Fibroblast of upper back skin (primary cell): ENCODE measurements at places on chromosomes 6 and 20.
A peak's percentile ranks its signal among the peaks of the same experiment; 100 is the strongest.

- no peak for DNase-seq
Measured at GRCh38 chr20:46893877-46894578, 615 bp upstream of the EYA2 start.

DNA sequence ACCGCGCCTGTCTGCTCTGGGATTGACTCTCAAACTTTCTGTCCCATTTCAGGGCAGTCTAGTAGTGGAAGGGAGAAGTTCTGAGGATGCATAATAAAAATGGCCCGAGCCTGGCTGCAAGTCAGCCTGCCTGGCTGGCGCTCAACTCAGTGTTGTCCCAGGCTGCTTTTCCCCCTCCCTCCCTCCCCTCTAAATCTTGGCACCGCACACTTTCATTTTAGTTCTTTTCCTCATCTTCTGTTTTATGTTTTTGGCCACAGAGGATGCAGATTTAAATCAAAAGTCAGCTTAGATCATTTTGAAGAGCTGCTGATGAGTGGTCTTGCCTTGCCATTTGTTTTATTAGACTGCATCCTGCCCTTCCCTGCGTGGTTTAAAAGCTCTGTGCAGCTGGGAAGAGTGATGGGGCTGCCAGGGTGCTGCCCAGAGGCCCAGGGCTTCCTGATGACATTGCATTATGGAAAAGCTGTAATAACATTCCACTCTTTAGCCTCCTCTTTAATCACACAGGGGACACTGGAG is 6.5 kb upstream of the UQCC2 start:
- peak; percentile 18 for DNase-seq

DNA sequence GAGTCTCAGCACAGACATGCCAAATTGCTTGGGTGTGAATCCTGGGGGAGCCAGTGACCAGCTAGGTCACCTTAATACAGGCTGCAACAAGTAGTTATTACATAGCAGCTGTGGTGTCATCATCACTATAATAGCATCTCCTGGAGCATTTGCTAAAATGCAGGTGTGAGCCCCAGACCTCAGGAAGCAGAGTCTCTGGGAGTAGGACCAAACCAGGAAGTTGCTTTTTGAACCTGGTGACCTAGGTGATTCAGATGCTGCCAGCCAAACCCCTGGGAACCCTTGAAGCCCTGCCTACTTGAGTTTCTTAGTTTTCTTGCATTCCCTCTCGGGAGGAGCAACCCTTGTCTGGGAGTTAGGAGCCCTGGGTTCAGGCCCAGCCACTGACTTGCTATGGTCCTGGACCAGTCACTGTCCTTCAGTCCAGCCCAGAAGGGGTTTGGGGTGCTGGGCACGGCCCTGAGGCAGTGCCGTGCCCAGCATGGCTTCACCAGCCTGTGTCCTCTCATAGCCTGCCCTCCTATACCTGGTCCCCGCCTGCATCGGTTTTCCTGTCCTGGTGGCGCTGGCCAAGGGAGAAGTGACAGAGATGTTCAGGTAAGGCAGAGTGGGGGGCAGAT is 39.3 kb upstream of the ID1 start:
- no peak for DNase-seq

GRCh38 chr6:137792160-137793033 is 74.7 kb upstream of the TNFAIP3 start:
- DNase-seq: no peak

DNA sequence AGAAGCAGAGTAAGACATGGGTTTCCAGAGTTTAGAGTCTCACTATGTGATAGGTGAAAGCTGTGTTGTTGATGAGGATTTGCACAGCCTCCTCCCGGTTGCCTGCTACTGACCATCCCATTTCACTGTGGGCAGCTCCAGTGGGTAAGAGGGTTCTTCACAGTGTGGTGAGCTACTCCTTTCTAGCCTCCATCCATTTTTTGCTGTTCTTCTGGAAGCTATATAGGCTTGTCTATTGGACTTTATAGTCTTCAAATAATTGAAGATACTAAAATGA is 13.4 kb downstream of the UST start:
- DNase-seq: no peak

DNA sequence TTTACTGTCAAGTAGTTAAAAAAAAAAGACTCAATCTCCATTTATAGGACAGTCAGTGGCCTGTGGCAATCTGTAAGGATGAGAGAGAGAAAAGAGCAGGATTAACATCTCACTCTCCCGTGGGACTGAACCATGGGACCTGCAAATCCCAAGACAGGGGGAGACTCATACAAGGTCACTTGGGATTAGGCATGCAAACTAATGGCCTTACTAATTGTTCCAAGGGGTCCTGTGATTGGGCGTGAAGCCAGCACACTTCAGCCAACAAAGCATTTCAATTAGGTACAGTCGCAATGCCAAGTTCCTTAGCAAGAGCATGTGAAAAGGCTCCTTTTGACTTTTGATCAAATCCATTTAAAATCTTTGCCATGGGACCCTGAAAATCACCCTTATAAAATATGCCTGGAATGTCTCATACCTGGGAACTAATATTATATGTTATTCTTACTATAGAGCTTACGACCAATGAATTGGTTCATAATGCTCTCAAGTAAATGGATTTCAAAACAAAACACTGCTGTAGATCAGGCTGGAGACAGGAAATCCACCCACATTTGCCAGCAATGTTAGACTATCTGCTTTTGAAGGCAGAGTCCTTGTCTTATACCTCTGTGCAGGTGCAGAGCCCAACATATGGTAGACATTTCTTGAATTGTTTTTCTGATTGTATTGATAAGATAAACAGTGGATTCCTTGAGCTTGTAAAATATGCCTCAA is 412.5 kb downstream of the GJA1 start:
- DNase-seq: no peak

DNA sequence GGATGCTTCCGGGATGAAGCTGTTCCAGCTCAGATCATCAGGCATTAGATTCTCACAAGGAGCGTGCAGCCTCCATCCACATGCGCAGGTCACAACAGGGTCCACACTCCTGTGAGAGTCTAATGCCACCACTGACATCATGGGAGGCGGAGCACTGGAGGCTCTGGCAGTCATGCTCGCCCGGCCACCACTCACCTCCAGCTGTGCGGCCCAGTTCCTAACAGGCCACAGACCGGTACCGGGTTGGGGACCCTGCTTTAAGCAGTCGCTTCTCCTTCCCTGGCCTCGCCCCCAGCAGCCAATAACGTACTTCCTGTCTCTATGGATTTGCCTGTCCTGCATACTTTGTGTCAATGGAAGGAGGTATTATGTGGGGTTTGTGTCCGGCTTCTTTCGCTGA is 236.8 kb downstream of the TAF4 start:
- DNase-seq: no peak

DNA sequence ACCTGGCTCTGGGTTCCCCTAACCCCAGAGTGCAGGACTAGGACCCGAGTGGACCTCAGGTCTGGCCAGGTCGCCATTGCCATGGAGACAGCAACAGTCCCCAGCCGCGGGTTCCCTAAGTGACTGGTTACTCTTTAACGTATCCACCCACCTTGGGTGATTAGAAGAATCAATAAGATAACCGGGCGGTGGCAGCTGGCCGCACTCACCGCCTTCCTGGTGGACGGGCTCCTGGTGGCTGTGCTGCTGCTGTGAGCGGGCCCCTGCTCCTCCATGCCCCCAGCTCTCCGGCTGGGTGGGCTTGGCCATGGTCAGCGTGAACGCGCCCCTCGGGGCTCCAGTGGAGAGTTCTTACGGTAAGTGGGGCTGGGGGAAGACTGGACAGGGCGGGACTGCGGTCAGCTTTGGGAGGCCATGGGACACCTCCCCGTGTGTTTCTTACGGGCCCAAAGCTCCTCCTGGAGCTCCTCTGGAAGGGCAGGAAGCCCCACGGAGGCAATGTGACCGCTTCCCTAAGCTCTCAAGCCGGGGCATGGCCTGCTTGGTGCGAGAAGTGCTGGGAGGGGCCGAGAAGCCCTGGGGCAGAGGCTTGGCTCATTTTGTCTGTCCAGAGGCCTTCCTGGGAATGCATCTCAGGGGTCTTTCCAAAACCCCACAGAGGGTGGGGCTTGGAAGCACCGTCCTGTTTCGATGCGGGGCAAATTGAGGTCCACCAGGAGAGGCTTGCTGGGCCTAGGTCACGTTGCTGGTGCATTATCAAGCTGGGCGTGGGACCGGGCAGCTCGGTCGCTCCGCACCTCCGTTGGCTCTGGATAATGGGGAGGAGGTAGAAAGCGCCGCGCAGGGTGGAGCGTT is at the start of gene HNF4A:
Gene HNF4A (plus strand): TSS at position 202 of the 855 bp plus-strand sequence. CDS start 106 bp downstream, at position 308.
- DNase-seq: no peak

DNA sequence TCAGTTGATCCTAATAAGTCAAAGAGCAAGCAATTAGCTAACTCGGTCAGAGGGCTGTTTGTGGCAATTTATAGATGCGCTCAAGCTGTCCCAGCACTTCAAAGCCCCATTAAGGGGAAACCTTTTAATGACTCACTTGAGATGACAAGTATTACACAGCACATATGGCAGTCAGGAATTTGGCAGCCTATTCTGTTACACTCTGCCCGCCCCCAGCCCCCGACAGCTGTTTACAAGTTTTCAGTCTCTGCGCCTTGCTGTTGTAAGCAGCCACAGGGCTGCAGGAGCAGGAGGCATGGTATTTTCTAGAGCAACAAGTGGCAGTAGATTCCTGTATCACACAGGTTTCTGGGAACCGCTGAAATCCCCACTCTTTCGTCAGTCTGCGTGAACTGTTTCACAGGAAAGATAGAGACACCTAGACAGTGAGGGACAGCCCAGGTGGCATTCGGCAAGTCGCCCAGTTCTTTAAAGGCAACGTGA is 263.0 kb downstream of the FOXC1 start:
- DNase-seq: peak; percentile 58

- peak; percentile 22 for DNase-seq
Measured at GRCh38 chr6:25389471-25389870, 110.3 kb downstream of the CARMIL1 start.

DNA sequence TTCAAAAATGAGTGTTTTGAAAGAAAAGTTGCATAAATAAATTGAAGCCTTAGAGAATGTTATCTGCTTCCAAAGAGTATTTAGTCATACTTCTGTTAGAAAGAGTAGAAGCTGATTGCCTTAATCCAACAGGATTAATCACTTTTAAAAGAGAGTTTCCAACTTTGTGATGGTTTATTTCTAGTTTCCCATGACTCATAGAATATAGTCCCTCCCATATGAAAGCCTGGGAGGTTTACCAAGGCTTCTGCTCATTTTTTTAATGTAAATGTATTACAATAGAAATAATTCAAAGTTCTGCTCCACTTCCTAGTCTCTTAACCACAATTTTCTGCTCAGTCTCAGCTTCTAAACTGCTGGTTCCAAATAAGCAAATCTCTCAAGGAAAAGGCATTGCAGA is 118.0 kb upstream of the IRAK1BP1 start:
- DNase-seq: peak; percentile 67

GRCh38 chr6:31680226-31681134 is at the start of gene LY6G5C:
Gene LY6G5C (minus strand): TSS chr6:31681067. CDS start chr6:31680373, 694 bp downstream.
- DNase-seq: peak; percentile 81

DNA sequence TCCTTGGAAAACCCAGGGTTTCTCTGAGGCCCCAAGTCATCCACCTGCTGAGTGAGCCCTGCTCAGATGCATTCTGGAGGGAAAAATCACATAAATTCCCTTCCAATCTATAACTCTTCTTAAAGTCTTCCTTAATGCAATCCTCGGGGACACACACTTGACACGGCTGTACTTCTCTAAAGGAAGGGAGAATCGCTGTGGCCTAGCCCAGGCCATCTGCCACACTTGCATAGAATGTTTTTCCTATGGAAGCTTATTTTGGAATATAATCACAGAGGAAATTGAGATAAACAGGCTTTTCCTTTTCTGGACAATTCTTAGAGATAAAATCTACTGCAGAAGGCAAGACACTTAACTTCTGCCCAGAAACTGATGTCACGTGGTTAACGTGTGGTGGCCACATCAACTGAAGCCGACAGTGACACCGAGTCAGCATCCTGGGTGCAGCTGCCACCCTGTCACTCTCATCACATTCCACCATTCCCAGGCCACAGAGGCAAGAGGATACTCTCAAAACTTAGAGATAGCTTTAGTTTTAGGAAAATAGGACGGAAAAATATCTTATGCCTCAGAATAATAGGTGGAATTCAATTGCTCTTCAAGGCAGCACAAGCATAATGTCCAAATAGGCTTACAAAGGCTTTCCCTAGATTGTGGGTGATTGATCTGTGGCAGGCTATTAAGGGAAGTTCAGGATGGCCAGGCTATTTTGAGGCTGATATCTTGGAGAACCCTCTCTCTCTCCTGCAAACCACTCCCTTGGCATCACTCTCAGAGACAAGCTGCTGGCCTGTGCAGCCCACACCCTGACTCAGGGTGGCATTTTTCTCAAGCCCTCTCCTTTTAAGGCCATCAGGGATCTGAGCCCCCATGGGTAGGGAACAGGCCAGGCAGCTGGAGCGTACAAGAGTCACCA is 29.6 kb downstream of the PSMB1 start:
- DNase-seq: no peak

DNA sequence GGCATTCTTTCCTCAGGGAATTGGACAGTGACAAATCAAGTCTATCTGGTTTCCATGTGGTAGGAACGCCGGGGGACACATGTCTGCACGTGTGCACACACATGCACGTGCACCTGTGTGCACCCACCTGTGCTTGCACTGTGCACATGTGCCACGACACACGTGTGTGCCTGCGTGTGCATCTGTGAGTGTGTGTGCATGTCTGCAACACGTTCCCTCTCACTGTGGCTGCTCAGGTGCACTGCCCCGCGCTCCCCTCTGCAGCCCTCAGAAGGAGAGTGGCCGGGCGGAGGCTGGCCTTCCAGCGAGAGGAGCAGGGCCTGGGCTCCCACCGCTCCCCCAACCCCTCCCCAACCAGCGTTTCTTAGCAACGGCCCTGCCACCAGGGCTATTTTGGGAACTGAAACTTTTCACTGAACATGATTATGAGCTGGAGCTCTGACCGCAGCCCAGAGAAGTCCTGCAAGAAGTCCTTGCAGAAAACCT is 147.8 kb downstream of the PHACTR3 start:
- no peak for DNase-seq

- DNase-seq: peak; percentile 63
Measured at GRCh38 chr20:8721098-8721497, 347.8 kb upstream of the PLCB4 start.

GRCh38 chr6:109867009-109867969 is 110.8 kb upstream of the GPR6 start:
- no peak for DNase-seq

- no peak for DNase-seq
Measured at GRCh38 chr20:45346851-45347250, 1.4 kb downstream of the SDC4 start.

DNA sequence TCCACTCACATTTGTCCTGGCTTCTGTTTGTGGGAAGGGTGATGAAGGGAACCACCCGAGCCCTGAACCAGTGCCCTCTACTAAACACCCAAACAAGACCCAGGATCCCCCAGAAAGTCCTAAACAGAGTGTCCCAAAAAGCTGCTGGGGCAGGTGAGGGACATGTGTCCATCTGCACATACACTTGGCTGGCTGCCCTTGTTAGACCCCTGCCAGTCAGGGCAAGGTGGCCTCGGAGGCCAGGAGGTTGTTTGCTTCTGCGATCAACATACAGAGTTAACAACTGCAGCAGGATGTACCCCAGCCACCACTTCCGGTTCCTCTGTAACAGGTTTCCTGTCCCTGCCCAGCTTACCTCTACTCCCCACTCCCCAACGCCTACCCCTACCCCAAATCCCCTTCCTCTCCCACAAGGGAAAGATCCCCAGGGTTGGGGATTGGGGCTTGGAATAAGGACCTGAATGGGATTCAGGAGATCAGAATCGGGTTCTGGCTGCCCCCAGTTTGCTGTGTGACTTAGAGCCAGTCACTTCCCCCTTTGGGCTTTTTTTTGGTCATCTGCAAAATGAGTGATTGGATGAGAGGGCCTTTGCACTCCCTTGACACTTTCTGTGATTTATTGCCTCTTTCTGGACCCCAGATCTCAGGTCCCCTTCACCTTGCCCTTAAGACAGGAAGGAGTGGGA is 13.9 kb downstream of the DEF6 start:
- no peak for DNase-seq

- DNase-seq: peak; percentile 71
Measured at GRCh38 chr6:105844275-105844883, 241.8 kb upstream of the PRDM1 start.
